ENCODE measurements at places on chromosomes 7 and 10. TPM values are rescaled to one million over a fixed set of nuclear protein-coding genes. Genes with fewer than 3 reads are reported as not detected.

NEUROD6 gene
- total RNA-seq = not detected

OR9A2 gene
- total RNA-seq = not detected

MINDY4 gene
- total RNA-seq = 3.8 TPM

ZNF32 gene
- 25.8 TPM for total RNA-seq

PAPOLB gene
- not detected for total RNA-seq

CLDN3 gene
- total RNA-seq = 29.7 TPM

Measured in epithelial cell of proximal tubule (primary cell).